ENCODE measurements at places on chromosomes 12 and 14. TPM values are rescaled to one million over a fixed set of nuclear protein-coding genes. Genes with fewer than 3 reads are reported as not detected.

GRCh38 chr12:9090220-9090619 is 25.5 kb downstream of the A2M start:
- no peak for DNase-seq

GRCh38 chr12:6213969-6214368 is 13.8 kb downstream of the CD9 start:
- DNase-seq: no peak

GRCh38 chr12:94027561-94027960 is 120.8 kb upstream of the PLXNC1 start:
- no peak for DNase-seq

The RILPL1 gene
- polyA plus RNA-seq: 16.7 TPM

The RPS6KL1 gene
- 1.7 TPM for polyA plus RNA-seq

Measured in left renal cortex interstitium (tissue), 4 donors.